ENCODE measurements at places on chromosomes 16 and 17. TPM values are rescaled to one million over a fixed set of nuclear protein-coding genes. Genes with fewer than 3 reads are reported as not detected.

Gene C16orf87
- total RNA-seq = 8.7 TPM

Gene CRHR1
- not detected for total RNA-seq

Gene CBX4
- 36.0 TPM for total RNA-seq

Gene MYH2
- not detected for total RNA-seq

Gene KRTAP4-1
- 0.25 TPM for total RNA-seq

Gene RCVRN
- not detected for total RNA-seq

Gene IGSF6
- not detected for total RNA-seq

Gene FGF11
- 1.3 TPM for total RNA-seq

Gene TK2
- total RNA-seq = 14.8 TPM

Gene CD300A
- not detected for total RNA-seq

Gene TEX14
- 0.06 TPM for total RNA-seq

Data from A549 treated with RU486 at 1 μM for 4 hours (cell line).